ENCODE measurements at places on chromosomes 3 and 15. TPM values are rescaled to one million over a fixed set of nuclear protein-coding genes. Genes with fewer than 3 reads are reported as not detected.

KCNMB3 gene
- 1.9 TPM for total RNA-seq

- DNase-seq = no peak
- no peaks in the 10 kb centered on the region for H3K4me1 ChIP-seq
- no peaks in the 10 kb centered on the region for H3K27me3 ChIP-seq
- H3K27ac ChIP-seq = no peak overlapping the region
- H3K36me3 ChIP-seq = no peaks in the 10 kb centered on the region
- H3K4me3 ChIP-seq = no peak overlapping the region
Observed at GRCh38 chr3:73694983-73695757, 70.4 kb upstream of the PDZRN3 start.

CYP1A2 gene
- total RNA-seq = not detected

- no peak overlapping the region for H3K4me3 ChIP-seq
- H3K27me3 ChIP-seq = peaks cover 13% of the 10 kb centered on the region
- H3K36me3 ChIP-seq = no peaks in the 10 kb centered on the region
- H3K27ac ChIP-seq = no peak overlapping the region
Observed at GRCh38 chr3:99709686-99710085, 71.3 kb downstream of the COL8A1 start.

UBXN7 gene
- 77.0 TPM for total RNA-seq

CCR5 gene
- total RNA-seq = 0.47 TPM

OR5K2 gene
- total RNA-seq = not detected

TGM4 gene
- not detected for total RNA-seq

IGSF11 gene
- total RNA-seq = 0.78 TPM

KNG1 gene
- total RNA-seq = not detected

DNA sequence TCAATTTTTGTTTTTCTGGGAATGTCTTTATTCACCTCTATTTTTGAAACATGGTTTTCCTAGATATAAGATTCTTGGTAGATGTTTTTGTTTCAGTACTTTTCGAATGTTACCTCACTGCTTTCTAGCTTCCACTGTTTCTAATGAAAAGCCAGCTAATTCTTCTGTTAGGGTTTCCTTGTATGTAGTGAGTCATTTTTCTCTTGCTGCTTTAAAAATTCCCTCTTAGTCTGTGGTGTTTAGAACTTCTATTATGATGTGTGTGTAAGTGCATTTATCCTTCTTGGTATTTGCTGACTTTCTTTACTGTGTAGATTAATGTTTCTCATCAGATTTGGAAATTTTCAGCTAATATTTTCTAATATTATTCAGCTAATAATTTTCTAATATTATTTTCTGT, 151.1 kb upstream of the OSTN start:
- no peak overlapping the region for H3K4me3 ChIP-seq
- no peak overlapping the region for H3K27ac ChIP-seq
- DNase-seq = no peak
- H3K27me3 ChIP-seq = peaks cover 4% of the 10 kb centered on the region
- H3K4me1 ChIP-seq = no peaks in the 10 kb centered on the region

GRCh38 chr15:96732704-96733103, 402.2 kb downstream of the NR2F2 start:
- no peak overlapping the region for H3K27ac ChIP-seq
- no peaks in the 10 kb centered on the region for H3K27me3 ChIP-seq
- no peaks in the 10 kb centered on the region for H3K36me3 ChIP-seq
- no peak for DNase-seq
- H3K4me3 ChIP-seq = no peak overlapping the region

- H3K4me3 ChIP-seq = no peak overlapping the region
- H3K36me3 ChIP-seq = no peaks in the 10 kb centered on the region
- DNase-seq = no peak
- no peak overlapping the region for H3K27ac ChIP-seq
- H3K27me3 ChIP-seq = no peaks in the 10 kb centered on the region
Observed at GRCh38 chr15:58264053-58264971, 126.1 kb downstream of the AQP9 start.

KCNAB1 gene
- 0.23 TPM for total RNA-seq

DNA sequence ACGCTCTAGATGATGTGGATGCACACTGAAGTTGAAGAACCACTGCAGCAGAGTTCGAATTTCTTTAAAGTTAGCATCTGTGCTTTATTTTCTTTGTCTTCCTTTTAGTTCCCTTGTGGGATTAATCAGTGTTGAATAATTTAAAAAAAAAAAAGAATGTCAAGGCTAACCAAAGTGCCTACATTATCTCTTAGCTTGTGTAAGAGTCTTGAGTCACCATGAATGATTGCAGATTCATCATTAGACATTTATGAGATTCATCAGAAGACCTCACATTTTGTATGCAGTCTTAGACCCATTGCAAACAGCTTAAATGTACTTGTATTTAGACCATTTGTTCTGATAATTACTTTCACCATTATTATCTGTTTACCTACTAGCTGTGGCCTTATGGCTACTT, 182.2 kb downstream of the FNDC3B start:
- H3K36me3 ChIP-seq = no peaks in the 10 kb centered on the region
- no peak for DNase-seq
- H3K4me1 ChIP-seq = peaks cover 3% of the 10 kb centered on the region
- H3K27ac ChIP-seq = no peak overlapping the region
- H3K4me3 ChIP-seq = no peak overlapping the region

- H3K4me3 ChIP-seq = no peak overlapping the region
- no peaks in the 10 kb centered on the region for H3K36me3 ChIP-seq
- no peak for DNase-seq
- H3K4me1 ChIP-seq = no peaks in the 10 kb centered on the region
Observed at GRCh38 chr3:52524258-52524751, 9.4 kb downstream of the NT5DC2 start.

GOLGA8T gene
- not detected for total RNA-seq

- H3K27ac ChIP-seq = peak overlapping the region; percentile 70
- H3K4me3 ChIP-seq = peak overlapping the region; percentile 50
- H3K27me3 ChIP-seq = no peaks in the 10 kb centered on the region
- peak; percentile 61 for DNase-seq
- H3K36me3 ChIP-seq = peaks cover 17% of the 10 kb centered on the region
- peaks cover 85% of the 10 kb centered on the region for H3K4me1 ChIP-seq
Observed at GRCh38 chr15:63203451-63204090, 14.2 kb downstream of the RAB8B start.

GRCh38 chr3:151404316-151404715, 19.8 kb upstream of the P2RY12 start:
- no peaks in the 10 kb centered on the region for H3K27me3 ChIP-seq
- H3K4me1 ChIP-seq = no peaks in the 10 kb centered on the region
- no peak overlapping the region for H3K27ac ChIP-seq
- DNase-seq = no peak
- no peak overlapping the region for H3K4me3 ChIP-seq

GRCh38 chr3:139312959-139313358, 30.9 kb upstream of the MRPS22 start:
- H3K4me3 ChIP-seq = no peak overlapping the region
- no peak for DNase-seq
- no peak overlapping the region for H3K27ac ChIP-seq
- peaks cover 35% of the 10 kb centered on the region for H3K27me3 ChIP-seq
- H3K36me3 ChIP-seq = no peaks in the 10 kb centered on the region

DNA sequence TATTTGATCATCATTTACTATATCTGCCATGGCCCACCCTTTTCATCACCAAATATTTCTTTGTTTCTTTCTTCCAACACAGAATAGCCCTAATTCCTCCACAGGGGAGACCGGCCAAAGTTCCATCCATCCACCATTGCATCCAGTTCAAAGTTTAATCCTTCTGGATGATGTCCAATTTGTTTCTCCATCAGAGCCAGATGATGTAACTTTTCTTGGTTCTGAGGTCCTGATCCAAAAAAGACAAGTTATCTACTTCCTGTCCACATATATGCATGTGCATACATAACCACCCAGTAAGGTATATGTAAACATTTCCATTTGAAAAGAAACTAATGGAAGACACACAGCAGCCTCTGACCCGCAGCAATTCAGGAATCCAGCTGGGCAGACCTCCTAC, 237.3 kb downstream of the SHOX2 start:
- no peak overlapping the region for H3K27ac ChIP-seq
- no peak for DNase-seq
- H3K27me3 ChIP-seq = no peaks in the 10 kb centered on the region
- no peaks in the 10 kb centered on the region for H3K4me1 ChIP-seq
- no peaks in the 10 kb centered on the region for H3K36me3 ChIP-seq

DNA sequence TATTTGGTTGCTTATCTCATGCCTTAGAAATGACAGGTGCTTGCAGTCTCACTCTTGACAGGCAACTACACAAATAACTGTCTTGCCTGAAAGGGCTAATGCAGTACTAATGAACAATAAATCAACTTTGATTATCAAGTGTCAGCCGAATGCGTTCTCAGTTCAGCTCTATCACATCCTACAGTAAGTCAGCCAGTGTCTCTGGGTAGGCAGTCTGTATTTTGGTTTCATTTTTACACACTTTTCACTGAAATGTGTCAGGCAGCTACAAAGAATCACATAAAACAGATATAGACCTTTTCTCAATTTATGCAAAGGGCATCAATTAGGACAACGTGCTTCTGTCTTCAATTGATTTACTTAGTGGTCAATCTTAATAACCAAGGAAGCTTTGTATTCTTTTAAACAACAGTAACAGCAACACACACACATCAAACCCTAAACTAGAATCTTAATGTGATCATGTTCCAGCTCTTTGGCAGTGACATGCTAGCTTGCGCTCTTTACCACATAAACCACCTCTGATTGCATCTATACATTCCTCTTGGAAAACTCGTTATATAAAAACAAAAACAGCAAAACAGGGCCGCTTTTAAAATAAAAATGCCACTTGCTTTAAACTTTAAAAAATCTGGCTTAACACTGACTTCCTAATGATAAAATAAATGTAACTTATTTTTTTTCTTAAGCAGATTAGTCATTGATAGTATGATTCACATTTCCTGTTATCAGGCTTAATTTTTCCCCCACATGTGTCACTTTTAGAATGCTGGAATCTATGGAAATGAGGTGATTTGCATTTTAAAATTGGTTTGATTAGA, 520.4 kb downstream of the FOXP1 start:
- peaks cover 71% of the 10 kb centered on the region for H3K4me1 ChIP-seq
- no peaks in the 10 kb centered on the region for H3K27me3 ChIP-seq
- no peak overlapping the region for H3K4me3 ChIP-seq
- peak; percentile 44 for DNase-seq
- H3K36me3 ChIP-seq = peaks cover 2% of the 10 kb centered on the region

DNA sequence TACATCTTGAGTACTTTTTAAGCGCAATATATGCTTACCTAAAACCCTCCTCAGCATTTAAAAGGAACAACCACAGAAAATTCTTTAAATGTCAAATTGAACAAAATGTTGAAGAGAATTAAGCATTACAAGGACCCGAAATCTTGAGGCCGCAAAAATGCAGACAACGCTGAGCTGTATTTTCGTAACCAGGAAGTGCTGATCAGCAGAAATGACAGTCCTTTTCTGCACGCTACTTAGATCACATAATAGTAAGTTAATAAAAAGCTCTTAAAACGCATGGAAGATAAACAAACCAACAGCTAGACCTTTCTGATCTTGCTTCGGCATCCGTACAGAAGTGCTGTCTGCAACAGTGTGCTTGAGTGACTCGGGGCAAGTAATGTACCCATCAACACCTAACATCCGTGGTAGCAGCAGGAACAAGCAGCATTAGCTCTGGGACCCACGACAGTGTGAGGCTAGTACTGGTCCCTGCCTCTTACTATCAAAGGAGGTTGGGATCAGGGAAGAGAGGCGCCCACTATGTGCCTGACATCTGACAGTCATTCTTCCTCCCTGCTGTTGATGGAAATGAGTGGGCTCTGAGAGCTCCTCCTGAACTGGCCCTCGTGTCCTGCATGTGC, 1.8 kb upstream of the SSUH2 start:
- H3K4me1 ChIP-seq = no peaks in the 10 kb centered on the region
- H3K36me3 ChIP-seq = no peaks in the 10 kb centered on the region
- H3K27me3 ChIP-seq = peaks cover 25% of the 10 kb centered on the region
- H3K4me3 ChIP-seq = no peak overlapping the region
- DNase-seq = no peak

DNA sequence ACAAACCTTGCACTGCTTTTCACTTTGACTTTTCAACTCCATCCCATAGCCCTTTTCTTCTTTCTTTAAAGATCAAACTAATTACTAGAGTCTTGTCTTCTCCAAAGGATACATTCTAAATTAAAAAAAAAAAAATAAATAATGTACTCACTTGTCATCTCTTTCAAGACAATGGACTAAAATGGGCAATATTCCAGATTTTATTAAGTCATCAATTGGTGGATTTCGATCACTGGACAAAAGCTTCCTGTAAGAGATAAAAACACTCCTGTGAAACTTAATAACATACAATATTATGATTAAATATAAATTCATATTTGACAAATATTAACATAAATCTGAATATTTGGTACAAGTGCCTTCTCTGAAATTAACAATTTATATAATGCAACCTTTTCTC, 34.1 kb downstream of the KPNA4 start:
- H3K4me3 ChIP-seq = no peak overlapping the region
- no peak overlapping the region for H3K27ac ChIP-seq
- H3K27me3 ChIP-seq = no peaks in the 10 kb centered on the region
- H3K36me3 ChIP-seq = no peaks in the 10 kb centered on the region

CCDC9B gene
- total RNA-seq = 1.5 TPM

IVD gene
- 120 TPM for total RNA-seq

- H3K4me1 ChIP-seq = peaks cover 6% of the 10 kb centered on the region
- DNase-seq = no peak
- peaks cover 5% of the 10 kb centered on the region for H3K36me3 ChIP-seq
- H3K27ac ChIP-seq = peak overlapping the region; percentile 79
Observed at GRCh38 chr3:38475716-38476115, 20.4 kb upstream of the EXOG start.

- peaks cover 85% of the 10 kb centered on the region for H3K27me3 ChIP-seq
- peaks cover 41% of the 10 kb centered on the region for H3K4me1 ChIP-seq
- H3K36me3 ChIP-seq = peaks cover 40% of the 10 kb centered on the region
- H3K27ac ChIP-seq = no peak overlapping the region
- H3K4me3 ChIP-seq = peak overlapping the region; percentile 41
- DNase-seq = no peak
Observed at GRCh38 chr15:37102305-37103162, 2.2 kb upstream of the MEIS2 start.

DNA sequence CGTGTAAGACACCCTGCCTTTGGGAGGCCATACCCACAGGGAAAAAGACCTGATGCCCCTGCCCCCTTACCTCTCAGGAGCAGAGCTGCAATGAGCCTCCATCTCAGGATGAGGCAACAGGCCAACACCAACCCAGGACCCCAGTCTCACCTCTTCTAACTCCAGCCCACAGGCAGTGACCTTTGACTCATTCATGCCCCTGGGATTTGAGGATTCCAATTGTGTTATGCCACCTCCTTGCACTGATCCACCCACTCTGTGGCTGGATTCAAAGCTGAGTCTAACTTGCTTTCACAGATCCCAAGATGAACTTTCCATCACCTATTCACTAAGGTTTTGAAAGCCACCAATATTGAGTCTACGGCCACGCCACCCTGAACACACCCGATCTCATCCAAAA, 64.7 kb downstream of the MINAR1 start:
- no peak overlapping the region for H3K27ac ChIP-seq
- H3K4me3 ChIP-seq = no peak overlapping the region
- H3K4me1 ChIP-seq = no peaks in the 10 kb centered on the region
- DNase-seq = no peak
- H3K36me3 ChIP-seq = no peaks in the 10 kb centered on the region

CFAP20DC gene
- total RNA-seq = 0.13 TPM

DUOXA2 gene
- total RNA-seq = not detected

TTC23 gene
- total RNA-seq = 0.47 TPM

GRCh38 chr3:12179441-12179840, 20.7 kb upstream of the TIMP4 start:
- no peak for DNase-seq
- no peaks in the 10 kb centered on the region for H3K4me1 ChIP-seq
- no peak overlapping the region for H3K4me3 ChIP-seq
- no peaks in the 10 kb centered on the region for H3K36me3 ChIP-seq

- H3K4me1 ChIP-seq = peaks cover 14% of the 10 kb centered on the region
- DNase-seq = no peak
- H3K36me3 ChIP-seq = no peaks in the 10 kb centered on the region
- no peak overlapping the region for H3K27ac ChIP-seq
Observed at GRCh38 chr3:49173116-49173791, 1.9 kb downstream of the KLHDC8B start.

Measured in naive thymus-derived CD8-positive, alpha-beta T cell (primary cell).